Renal cortex interstitium (tissue), 15 donors: ENCODE measurements at places on chromosomes 7 and 10. TPM values are rescaled to one million over a fixed set of nuclear protein-coding genes. Genes with fewer than 3 reads are reported as not detected.

The ZNF117 gene
- polyA plus RNA-seq: 66.4 TPM

- no peak for DNase-seq
These were observed 72.2 kb downstream of the GTF2IRD1 start for GRCh38 chr7:74525881-74526280.

The CTNNA3 gene
- polyA plus RNA-seq: 4.3 TPM

The EPHB6 gene
- 23.9 TPM for polyA plus RNA-seq

DNA sequence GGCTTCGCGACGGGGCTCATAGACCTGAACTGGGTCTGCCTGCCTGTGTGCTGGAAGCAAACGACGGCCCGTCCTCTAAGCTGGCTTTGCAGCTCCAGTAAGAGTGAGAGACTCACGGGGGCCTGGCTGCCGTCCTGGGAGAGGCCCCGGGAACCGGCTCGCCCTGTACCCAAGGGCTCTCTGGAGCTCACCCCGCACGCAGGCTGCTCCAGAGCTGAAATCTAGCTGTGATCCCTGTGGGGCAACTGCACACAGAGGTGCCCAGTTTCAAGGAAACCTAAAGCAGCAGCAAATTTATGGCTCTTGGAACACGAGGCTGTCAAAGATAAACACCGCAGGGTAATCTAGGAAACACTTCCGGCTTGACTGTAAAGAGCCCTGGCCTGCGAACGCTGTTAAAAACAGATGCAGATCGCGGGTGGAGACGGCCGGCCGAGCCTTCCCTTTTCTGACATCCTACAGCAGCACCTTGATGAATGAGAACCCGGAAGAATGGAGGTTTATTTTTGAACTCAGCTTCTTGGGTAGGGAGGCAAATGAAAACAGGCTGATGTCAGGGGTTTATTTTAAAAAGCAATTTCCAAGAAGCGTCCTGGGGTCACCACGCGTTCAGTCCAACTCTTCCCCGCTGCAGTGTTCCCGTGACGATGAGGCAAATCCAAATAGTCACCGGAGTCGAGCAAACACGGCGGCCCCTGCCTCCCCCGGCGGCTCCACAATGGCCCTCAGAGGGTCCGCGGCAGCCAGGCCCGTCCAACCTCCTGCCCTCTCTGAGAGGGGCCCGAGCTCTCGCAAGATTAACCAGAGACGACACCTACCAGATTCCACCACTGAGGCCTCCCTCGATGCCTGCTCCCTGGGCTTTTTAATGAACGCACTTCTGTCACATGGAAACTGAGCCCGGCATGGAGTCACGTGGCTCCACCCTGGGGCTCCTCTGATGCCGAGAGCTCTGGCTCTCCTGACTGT, 29.6 kb downstream of the AMZ1 start:
- DNase-seq: no peak

- DNase-seq: no peak
These were observed 43.8 kb downstream of the PTPRN2 start for GRCh38 chr7:158543840-158544239.

GRCh38 chr7:42025635-42026375, 211.2 kb downstream of the GLI3 start:
- DNase-seq: no peak

DNA sequence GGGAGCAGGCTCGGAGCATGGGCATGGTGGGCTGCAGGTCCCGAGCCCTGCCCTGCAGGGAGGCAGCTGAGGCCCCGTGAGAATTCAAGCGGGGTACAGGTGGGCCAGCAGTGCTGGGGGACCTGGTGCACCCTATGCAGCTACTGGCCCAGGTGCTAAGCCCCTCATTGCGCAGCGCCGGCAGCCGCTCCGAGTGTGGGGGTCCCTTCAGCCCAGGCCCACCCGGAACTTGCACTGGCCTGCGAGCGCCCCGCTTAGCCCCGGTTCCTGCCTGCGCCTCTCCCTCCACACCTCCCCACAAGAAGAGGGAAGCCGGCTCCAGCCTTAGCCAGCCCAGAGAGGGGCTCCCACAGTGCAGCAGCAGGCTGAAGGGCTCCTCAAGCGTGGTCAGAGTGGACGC, 250.7 kb downstream of the CRPPA start:
- DNase-seq: no peak

The CTAGE6 gene
- polyA plus RNA-seq: not detected

DNA sequence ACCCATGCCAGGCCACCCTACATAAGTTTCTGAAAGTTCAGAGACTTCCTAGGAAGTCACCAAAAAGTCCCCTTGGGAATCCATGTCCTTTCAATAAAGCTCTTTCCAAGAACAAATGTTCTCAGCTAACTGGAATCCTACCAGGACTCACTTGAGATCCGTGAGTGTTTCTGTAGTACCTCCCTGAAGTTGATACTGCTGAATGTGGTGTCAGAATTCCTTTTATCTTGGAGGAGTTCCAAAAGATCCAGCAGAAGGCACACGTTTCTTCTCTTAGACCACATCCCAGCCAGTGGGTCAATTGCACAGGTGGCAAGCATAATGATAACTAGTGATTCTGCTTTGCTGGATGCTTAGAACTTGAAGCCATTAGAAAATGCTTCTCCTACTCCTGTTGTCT, 689.7 kb upstream of the IGFBP3 start:
- no peak for DNase-seq

The DPYSL4 gene
- 22.5 TPM for polyA plus RNA-seq

- peak; percentile 38 for DNase-seq
These were observed 220.0 kb downstream of the ARHGAP21 start for GRCh38 chr10:24503461-24504320.

DNA sequence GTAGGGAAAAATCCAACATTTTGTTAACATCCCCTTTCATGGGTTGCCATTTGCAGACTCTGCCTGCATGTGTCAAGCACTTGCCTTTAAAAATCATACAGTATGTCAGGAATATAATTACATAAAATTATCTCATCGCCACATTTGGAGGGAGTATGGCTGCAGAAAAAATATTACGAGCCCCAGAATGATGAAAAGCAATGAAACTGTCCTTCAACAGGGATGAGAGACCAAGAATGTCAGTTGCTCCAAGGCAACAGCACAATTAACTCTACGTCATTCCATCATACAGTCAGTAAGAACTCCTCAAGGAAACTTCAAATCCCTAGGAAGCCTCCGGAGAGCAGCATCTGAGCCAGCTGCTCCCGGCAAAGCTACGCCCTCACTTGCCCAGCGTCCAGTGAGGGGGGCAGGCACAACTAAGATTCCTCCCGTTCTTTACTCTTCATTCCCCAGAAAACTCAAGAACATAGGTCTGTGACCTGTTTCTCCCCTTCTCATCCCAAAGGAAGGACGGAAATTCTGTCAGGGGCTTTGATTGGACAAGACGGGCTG, 132.9 kb downstream of the ANLN start:
- DNase-seq: no peak

The DTX2 gene
- polyA plus RNA-seq: 11.0 TPM

DNA sequence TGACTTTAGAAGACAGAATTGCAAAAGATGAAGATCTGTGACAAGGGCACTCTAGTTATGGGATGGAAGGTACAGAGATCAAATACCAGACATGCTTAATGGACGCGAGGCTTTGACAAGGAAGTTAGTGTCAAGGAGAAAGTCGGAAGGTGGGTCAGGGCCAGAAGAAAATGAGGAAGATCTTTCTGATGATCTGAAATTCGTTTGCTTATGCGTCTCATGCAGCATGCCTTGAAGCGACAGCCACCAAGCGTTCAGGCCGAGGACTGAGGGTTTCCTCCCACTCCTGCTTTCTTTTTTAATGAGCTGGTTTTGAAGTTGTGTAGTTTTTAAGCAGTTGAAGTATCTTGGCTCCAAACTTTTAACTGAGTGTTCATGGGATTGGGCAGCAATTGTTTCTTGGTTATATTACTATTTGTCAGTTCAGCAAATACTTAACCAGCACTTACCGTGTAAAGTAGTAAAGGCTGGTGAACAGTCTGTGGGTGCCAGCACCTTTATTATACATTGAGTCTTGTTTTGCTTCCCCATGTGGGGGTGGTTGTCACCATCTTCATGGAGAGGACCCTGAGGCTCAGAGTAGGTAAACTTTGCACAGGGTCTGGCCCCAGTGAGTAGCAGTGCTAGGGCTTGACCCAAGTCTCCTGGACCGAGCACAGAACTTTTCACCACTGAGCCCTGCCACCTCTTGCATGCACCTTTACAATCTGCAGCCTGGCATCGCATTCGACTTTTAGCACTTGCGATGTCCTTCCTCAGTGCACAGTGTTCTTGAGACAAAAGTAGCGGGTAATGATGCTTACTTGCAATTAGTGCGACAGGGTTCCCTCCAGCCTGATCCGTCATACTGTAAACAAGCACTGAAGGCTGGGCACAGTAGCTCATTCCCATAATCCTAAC, 14.3 kb upstream of the BHLHA15 start:
- DNase-seq: no peak

GRCh38 chr10:64733980-64734379, 1212.8 kb downstream of the REEP3 start:
- no peak for DNase-seq

The LARP4B gene
- polyA plus RNA-seq: 43.1 TPM

- DNase-seq: no peak
These were observed 180.7 kb downstream of the CPEB3 start for GRCh38 chr10:92110039-92110794.

- no peak for DNase-seq
These were observed 3.9 kb downstream of the FAM241B start for GRCh38 chr10:69633673-69634635.

The CUEDC2 gene
- polyA plus RNA-seq: 92.1 TPM

The CDH23 gene
- polyA plus RNA-seq: 1.0 TPM

The UTF1 gene
- 0.17 TPM for polyA plus RNA-seq

DNA sequence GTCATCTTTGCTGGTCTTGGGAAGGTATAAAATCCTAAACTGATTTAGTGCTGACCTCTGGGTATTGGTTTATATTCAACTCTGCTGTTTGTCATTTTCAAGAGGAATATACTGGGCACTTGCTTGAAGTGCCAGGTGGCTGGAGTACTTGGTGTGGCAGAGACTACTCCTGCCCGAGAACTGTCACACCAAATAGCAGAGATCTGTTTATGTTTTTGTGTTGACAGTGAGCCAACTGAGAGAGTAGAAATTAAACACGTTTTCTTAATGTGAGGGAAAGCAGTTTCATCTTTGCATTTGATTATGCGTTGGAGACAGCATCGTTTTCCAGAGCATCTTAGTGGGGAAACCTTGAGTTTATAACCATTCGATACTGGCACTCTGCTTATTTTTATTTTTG, 174.4 kb downstream of the CDCA7L start:
- DNase-seq: no peak

The MICALL2 gene
- polyA plus RNA-seq: 10.9 TPM

DNA sequence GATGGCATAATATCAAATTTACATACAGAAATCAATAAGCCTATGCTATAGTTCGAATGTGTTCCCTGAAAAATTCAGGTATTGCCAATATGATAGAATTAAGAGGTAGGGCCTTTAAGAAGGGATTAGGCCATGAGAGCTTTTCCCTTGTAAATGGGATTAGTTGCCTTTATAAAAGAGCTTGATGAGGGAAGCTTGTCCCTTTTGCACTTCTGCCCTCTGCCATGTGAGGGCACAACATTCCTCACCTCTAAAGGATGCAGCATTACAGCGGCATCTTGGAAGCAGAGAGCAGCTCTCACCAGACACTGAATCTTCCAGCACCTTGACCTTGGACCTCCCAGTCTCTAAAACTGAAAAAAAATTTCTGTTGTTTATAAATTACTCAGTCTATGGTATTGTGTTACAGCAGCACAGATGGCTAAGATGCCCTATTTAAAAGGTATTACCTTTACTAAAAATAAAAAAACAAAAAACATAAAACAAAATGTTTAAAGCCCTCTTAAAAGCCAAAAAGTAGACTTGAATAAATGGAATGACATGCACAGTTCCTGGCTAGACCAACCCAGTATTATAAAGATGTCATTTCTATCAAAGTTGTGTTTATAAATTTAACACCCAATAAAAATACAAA, 909.6 kb downstream of the REEP3 start:
- DNase-seq: peak; percentile 4

DNA sequence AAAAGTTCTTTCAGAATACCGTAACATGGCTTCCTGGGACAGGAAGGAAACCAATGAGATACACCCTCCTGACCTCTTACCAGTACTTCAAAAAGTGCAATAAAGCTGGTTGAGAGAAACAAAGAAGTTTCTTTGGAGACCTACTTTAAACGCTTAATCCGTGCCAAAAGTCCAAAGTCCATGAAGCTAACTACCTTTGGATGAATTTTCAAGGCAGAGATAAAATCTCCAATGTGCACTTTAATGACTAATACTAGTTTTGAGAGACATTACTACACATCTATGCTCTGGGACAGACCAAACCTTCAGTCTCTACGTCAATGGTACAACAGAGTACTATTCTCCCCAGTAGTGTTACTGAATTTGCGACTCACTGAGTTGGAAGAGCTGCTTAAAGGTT, 46.1 kb downstream of the UBE2H start:
- DNase-seq: no peak

- DNase-seq: no peak
These were observed 3.6 kb upstream of the PTTG1IP2 start for GRCh38 chr7:90465816-90466215.

GRCh38 chr7:117715784-117716445, 157.3 kb downstream of the CTTNBP2 start:
- peak; percentile 63 for DNase-seq

The GHITM gene
- polyA plus RNA-seq: 167 TPM

The HOXA11 gene
- polyA plus RNA-seq: 35.9 TPM

The SLC16A12 gene
- 22.1 TPM for polyA plus RNA-seq
